ENCODE measurements at places on chromosomes 2 and 18. TPM values are rescaled to one million over a fixed set of nuclear protein-coding genes. Genes with fewer than 3 reads are reported as not detected.

DNA sequence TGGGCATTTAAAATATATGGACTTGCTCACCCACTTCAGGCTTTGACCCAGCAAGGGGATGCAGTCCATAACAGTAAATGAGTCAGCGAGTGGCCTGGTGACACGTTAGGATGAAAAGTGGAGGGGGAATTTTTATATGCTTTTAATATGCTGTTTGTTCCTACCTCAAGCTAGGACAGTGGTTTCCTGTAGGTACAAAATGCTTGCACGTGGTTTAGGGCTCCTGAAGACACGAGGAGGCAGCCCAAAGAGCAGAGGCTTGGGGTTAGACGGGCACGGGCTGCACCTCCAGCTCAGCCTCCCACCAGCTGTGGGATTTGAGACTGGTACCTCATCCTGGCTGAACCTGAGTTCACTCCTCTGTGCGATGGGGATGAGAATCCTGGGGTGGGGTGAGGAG lies 306.2 kb upstream of the CXCR4 start:
- DNase-seq, result no peak

DNA sequence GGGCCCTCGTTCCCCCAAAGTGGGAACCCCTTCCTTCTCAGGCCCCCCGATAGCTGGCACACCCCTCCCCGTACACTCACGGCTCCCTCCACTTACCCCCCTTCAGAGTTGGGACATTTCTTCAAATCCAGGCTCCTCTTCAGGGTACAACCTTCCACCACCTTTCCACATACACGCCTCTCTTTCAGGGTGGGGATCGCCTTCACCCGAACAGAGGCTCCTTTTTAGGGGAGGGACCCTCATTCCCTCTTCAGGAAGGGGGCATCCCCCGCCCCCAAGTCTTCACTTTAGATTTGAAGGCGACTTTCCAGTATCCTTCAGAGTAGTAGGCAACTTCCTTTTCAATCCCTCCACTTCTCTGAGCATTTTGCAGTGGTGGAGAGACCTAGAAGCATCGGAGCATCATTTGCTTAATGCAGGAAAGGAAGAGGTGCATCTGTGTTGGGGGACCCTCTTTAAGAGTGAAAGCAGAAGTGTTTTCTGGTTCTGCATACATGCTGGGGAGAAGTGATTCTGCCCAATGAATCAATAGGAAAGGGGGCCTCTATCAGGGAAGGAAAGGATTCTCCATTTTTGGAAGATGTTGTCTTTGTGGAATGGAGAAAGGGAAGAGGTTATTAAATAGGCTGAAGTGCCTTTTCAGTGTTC lies 845 bp downstream of the EML4 start:
- no peak for DNase-seq

DNA sequence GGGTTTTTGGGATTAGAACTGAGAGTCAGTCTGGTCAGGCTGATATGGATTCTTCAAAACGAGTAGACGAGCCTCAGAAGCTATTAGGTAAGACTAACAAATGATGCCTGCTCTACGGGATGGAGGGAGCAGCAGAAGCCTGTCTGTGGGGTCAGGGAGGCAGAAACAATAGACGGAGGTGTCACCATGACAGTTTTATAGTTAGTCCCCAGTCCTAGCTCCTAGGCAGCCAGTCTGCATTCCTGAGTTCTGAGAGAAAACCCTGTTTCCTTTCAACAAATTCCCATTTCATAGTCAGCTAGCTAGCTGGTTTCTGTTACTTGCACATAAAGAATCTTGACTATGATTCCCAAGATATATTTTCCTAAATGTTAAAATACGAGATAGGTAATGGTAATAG lies 542.1 kb downstream of the PID1 start:
- DNase-seq, result no peak

- DNase-seq, result no peak
Measured at GRCh38 chr2:176096243-176096985, 3.2 kb upstream of the HOXD12 start.

DNA sequence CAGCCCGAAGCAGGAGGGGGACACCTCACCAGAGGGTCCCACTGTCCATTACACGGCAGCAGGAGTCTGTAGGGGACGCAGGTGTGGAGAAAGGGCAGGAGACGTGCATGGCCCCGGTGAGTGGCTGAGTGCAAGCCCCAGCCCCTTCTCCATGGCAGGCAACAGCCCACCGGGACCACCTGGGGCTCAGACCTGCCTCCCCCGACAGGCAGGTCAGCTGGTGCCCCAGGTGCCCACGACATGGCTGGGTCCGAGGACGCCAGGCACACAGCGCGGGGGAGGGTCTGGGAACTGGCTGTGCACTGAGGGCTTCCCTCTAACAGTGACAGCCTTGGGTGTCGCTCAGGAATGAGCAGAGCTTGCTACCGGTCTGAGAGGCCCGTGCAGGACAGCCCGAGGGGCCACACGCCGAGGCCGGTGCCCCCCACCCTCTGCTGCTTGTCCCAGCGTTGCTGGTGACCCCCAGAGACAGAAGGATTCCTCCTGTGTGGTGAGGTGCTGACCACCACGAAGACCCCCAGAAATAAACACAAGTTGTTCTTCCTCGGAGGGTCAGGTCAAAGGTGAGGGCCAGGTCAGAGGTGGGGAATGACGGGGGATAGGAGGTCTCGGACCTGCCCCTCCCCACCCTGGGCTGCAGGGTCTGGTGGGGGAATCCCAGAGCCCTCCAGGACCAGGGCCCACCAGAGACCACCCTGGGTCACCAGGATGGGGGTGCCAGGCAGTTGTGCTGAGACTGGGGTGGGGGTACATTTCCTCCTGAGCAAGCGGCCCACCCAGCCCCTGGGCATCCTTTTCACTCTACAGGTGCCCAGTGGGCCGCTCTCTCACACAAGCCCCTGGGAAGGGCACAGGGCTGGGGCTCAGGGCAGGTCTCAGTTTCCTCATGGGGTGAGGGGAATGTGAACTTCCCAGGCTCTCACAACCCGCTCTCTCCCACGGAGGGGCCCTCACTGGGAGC lies 50.6 kb downstream of the SLC66A2 start:
- no peak for DNase-seq

GRCh38 chr2:60499651-60500265 lies 53.7 kb downstream of the BCL11A start:
- DNase-seq, result no peak

- no peak for DNase-seq
Measured at GRCh38 chr2:8496617-8497016, 185.2 kb upstream of the ID2 start.

DNA sequence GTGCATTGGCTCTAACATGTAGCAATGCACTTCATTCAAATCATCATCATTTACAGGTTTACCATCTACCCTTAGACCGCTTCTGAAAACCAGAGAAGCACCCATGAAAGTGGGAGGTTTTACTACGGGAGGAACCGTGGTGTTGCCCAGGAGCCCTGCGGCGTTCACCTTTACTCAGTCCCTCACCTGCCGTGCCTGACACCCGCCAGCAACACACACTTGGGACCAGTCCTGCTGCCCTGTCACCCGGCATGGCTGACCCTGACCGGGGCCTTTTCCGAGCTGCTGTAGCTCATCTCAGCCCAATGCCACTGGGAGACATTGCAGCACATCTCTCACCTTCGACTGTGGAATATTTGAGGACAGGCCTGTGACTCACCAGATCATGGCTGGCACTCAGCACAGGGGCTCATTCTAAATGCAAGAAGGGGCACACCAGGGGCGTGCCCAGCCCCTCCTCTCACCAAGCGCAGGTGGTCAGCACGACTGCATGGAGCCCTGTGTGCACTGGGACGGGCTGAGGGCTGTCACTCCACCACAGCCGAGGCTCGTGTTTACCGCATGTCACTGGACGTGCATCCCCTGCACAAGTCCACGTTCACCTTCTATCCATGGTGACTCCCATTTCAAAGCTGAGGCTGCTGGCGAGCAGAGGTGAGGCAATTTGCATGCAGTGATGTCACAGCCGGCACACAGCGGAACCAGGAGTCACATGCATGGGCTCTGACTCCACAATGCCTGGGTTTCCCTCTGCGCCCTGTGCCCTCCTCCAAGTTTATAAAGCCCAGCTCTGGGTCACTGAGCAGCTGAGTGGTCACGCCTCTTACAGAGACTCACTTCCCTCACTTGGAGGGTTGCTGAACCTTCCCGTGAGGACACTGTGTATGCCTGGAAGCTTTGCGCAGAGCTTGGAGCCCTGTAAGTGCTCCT lies 76.7 kb upstream of the SNTG2 start:
- no peak for DNase-seq

The UGT1A5 gene
- not detected for polyA plus RNA-seq

GRCh38 chr18:57437766-57438671 lies 2.8 kb downstream of the ONECUT2 start:
- no peak for DNase-seq

The SERPINB13 gene
- polyA plus RNA-seq, result not detected

DNA sequence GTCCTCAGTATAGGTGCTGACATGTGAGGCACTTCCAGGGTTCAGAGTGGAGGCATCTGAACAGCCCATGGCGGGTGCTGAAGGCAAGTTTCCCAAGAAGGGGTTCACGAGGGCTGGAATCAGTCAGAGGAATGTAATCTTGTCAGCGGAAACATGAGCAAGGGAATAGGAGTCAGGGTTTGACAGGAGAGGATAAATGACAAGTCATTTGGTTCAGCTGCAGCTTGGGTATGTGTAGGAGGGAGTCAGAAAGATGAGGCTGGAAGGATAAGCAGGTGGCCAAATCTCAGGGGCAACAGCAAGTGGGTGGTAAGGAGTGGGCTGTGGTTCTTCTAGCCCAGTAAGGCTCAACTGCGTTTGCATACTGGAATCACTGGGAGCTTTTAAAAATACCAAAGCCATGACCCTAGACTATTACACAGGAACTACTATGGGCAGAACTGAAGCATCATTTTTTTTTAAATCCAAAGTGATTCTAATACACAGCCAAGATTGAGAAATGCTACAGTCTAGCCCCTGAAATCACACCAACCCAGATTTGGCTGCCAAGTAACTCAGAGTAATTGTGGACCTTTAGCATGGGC lies 41.8 kb upstream of the NAB1 start:
- no peak for DNase-seq

GRCh38 chr2:145020694-145021093 lies 500.8 kb upstream of the ZEB2 start:
- no peak for DNase-seq

DNA sequence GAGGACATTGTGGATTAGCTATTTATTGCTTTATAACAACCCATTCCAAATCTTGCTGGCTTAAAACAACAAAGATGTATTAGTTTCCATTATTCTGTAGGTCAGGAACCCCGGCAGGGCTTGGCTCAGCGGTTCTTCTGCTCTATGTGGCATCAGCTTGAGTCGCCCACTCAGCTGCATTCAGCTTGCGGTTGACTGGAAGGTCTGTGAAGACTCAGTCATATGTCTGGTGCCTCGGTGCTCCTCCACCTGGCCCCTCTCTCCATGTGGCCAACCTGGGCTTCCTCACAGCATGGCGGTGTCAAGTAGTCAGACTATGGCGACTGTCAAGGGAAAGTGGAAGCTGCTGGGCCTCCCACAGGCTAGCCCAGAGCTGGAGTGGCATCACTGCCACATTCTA lies 48.6 kb downstream of the EMILIN2 start:
- DNase-seq, result no peak

The TWSG1 gene
- polyA plus RNA-seq, result 43.5 TPM

DNA sequence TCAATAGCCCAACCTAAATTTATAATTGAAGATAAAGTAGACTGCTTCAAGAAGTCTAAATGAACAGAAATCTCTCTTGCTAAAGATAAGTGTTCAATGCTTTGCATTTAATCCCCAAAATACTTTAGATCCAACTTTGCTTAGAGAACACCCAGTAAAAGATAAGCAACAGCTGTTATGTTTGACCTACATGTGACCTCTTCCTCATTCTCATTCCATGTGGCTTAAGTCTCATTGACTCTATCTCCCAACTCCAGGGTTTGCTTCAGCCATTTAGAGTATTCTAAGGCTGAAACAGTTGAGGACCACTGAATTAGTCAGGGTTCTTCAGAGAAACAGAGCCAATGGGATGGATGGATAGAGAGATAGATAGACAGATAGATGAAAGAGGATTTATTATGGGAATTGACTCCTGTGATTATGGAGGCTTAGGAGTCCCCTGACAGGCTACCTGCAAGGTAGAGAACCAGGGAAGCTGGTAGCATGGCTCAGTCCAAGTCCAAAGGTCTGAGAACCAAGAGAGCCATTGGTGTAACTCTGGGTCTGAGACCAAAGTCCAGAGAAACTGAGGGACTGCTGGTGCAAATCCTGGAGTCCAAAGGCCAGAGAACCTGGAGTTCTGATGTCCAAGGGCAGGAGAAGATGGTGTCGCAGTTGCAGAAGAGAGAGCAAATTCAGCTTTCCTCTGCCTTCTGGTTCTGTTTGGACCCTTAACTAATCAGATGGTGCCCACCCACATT lies 32.1 kb downstream of the CRYGD start:
- no peak for DNase-seq

The RAX gene
- not detected for polyA plus RNA-seq

GRCh38 chr18:40019797-40020392 lies 1935.1 kb upstream of the PIK3C3 start:
- no peak for DNase-seq

DNA sequence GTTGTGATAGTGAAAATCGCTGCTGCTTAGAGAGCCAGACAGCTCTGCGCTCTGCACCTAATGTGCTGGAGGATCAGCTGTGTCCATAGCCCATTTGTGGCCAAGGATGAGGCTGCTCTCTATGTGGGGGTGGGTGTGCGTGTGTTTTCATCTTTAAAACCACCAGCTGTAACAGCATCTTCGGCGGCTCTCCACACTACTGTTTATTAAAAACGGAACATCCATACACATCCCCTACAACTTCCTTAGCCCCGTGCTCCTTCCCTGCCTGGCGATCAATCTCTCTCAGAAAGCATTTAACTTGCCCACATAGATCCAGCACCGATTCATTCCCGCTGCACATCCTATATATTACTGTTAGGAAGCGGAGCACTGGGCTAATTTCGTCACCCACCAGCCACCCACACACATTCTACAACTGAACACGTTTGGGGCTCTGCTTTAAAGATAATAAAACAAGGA lies 1.6 kb downstream of the CELF4 start:
- DNase-seq, result no peak

- no peak for DNase-seq
Measured at GRCh38 chr2:216756435-216756834, 61.1 kb upstream of the IGFBP5 start.

DNA sequence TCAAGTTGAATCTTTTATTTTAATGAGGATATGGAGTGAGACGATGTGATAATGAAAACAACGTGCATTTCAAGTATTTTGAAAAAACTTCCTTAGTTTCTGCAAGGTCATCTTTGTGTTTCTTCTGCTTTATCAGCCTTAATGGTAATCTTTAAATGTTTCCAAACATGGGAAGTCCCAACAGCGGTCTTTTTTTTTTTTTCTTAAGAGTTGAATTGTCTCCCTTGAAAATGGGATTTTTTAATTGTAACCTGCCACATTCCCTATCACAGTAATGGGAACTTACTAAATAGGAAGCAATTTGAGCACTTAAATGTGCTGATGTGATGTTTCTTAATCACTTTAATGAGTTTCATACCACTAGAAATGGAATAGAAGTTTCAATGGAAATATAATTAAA lies 45.8 kb downstream of the ATIC start:
- no peak for DNase-seq

- peak; percentile 80 for DNase-seq
Measured at GRCh38 chr2:37851828-37852584, 73.1 kb upstream of the RMDN2 start.

GRCh38 chr2:98454500-98455235 lies 10.0 kb downstream of the INPP4A start:
- DNase-seq, result no peak

The CHRND gene
- polyA plus RNA-seq, result not detected

GRCh38 chr2:119672161-119672862 lies 6.7 kb upstream of the TMEM177 start:
- DNase-seq, result no peak

- DNase-seq, result no peak
Measured at GRCh38 chr2:32711219-32711618, 83.4 kb downstream of the TTC27 start.

- DNase-seq, result no peak
Measured at GRCh38 chr18:58394602-58395425, 234.1 kb downstream of the ALPK2 start.

- no peak for DNase-seq
Measured at GRCh38 chr2:127874378-127875269, 11.1 kb downstream of the AMMECR1L start.
